Mesothelial cell of epicardium (in vitro differentiated cells): ENCODE measurements at places on chromosomes 1 and 21. TPM values are rescaled to one million over a fixed set of nuclear protein-coding genes. Genes with fewer than 3 reads are reported as not detected.

GRCh38 chr1:160664573-160665051 is 17.8 kb upstream of the SLAMF1 start:
- DNase-seq, result no peak

GRCh38 chr1:42206164-42206563 is 41.6 kb upstream of the GUCA2A start:
- DNase-seq, result no peak

DNA sequence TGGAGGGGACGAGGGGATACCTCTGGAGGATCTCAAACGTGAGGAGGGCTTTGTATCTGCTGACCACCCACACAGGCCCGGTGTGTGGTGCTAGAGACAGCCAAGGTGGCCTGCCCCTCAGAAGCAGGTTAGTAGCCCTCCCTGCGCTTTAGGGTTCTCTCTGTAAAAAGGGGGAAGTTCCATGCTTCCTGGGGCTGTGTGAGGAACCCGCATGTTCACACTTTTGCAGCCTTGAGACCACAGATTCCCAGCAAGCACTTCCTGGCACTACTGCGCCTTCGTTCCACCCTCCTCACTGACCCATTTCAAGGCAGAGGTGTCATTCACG is 7.9 kb upstream of the GUCA2B start:
- DNase-seq, result no peak

CCDC190 gene
- total RNA-seq, result 0.11 to 0.13 TPM in 2 of 3 replicates, not detected in the other

C1orf226 gene
- total RNA-seq, result 3.9 to 5.1 TPM (median 4.3 TPM) in 3 replicates

PHLDA3 gene
- total RNA-seq, result 84.0 to 92.8 TPM (median 87.5 TPM) in 3 replicates

C1QB gene
- total RNA-seq, result not detected in 3 replicates

MAEL gene
- not detected in 3 replicates for total RNA-seq

S100A7 gene
- not detected in 3 replicates for total RNA-seq
